ENCODE measurements at places on chromosomes 2 and 18. TPM values are rescaled to one million over a fixed set of nuclear protein-coding genes. Genes with fewer than 3 reads are reported as not detected.

DNA sequence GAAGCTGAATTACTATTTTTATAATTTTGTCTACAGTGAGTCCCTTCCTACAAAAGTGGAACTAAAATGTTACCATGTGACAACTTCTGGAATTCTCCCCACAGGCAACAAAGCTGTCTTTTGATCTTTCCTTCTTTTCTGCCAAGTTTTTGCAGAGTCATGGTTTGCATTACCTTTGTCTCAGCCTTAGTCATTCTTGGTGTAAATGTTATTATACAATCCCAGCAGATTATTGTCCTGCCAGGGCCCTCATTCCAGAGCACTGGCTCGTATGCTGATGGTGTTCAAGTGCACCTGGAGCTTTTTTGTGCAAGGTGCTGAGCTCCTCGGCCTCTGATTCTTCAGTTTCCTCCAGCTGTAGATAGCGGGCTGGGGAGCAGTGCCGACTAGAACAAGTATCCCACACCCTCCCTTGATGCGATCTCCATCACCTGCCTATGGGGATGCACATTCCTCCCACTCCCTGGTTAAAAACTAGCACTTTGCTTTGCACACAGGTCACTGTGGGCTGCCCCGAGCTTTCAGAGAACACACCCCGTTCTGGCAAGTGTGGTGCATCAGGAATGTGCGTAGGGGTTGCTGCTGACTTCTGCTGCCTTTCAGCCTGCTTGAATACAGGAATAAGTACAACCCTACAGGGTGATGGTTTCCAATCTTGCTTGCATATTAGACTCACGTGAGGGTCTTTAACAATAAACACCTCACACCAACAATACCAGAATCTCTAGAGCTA lies 263.6 kb downstream of the RNF144A start:
- DNase-seq: no peak

The LNPK gene
- total RNA-seq: 93.1 TPM

- no peak for DNase-seq
Measured at GRCh38 chr2:167575276-167575675, 672.1 kb downstream of the STK39 start.

DNA sequence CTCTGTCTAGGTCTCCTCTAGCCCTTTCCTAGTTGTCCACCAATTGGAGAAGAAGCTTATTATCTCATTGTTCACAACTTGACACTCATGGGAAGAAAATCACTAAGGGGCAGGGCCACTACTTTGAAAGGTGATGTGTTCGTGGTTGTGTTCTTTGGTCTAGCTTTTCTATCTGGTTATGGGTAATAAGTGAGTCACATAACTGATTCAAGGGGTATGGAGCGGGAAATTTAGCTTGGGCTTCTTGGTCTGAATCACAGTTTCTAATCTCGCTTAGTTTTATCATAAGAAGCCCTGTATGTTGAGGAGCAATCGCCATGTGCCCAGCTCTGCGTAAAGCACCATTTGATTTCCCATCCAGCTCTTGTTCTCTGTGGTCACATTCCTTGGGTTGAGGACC lies 18.7 kb upstream of the DYTN start:
- DNase-seq: no peak

GRCh38 chr2:109143214-109144187 lies 14.5 kb downstream of the SH3RF3 start:
- DNase-seq: no peak

GRCh38 chr2:105779394-105779793 lies 34.7 kb downstream of the NCK2 start:
- no peak for DNase-seq

The CHRNG gene
- total RNA-seq: 3.5 TPM

The CEP76 gene
- 14.3 TPM for total RNA-seq

DNA sequence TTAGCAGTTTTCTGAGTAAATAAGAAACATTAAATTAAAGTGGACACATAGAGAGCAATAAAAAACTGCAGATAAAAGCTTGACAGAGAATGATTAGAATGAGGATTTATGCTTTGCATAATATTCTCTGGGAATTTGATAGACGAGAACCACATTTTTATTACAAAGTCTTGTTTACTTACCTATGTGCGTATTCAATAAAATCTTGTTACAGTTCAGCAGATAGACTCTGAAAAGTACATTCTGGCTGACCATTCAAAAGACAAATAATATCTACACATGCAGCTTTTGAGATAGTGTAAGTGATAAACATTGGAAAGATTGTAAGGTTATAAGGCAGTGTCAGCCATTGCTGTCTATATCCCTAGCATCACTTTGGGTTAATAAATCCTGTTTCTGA lies 381.6 kb downstream of the NYAP2 start:
- no peak for DNase-seq

All from urinary bladder (tissue), 4 donors.